ENCODE measurements at places on chromosomes 2 and 18.

DNA sequence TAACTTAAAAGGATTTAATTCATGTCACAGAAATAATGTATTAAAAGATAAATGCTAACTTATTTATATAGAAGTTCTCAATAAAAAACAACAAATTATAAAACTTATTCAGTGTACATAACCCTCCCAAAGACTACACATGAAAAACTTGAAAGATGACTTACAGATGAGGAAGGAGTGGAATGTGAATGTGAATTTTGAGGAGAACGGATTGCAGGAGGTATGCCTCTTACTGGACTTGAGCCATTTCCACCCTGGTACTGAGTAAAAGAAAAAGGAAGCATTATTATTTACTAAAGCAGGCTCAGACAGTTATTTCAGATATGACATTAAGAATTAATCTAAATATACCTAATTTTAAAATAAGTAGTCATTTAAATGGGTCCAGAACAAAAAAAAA lies 104.4 kb downstream of the TLK1 start:
- DNase-seq: no peak

DNA sequence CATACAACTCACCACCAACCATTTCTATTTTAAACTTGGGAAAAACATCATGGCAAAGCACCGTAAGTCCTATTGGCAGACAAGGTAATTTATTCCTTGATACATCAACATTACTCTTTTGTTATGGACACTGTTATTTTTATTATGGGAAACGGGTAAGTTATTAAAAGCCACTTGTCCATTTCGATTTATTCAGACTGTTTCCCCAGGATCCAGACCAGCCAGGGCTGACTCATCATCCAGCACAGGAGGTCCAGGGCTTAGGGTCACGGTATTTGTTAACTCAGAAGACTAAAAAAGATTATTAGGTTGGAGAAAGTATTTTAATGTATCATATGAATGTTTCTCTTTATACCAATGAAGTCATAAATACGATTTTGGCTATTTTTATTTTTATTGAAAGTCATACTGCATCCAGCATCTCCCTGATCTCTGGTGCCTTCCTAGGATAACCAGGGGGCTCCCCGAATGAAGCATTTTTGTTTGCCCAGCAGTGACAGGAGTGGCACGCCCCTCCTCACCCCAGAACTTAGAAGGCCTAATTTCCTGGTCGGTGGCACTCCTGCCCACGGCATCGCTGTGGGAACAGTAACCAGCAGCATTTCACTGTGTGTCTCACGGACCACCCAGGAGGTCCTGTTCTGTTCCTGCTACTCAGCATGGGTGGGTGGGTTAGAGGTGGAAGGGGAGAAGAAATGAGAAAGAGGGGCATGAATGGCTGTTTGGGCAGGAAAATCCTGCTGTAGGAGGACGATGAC lies 446.1 kb downstream of the EIPR1 start:
- DNase-seq: no peak

GRCh38 chr2:216373896-216374295 lies 1.6 kb upstream of the MARCHF4 start:
- DNase-seq: no peak

GRCh38 chr18:56161566-56162260 lies 476.7 kb downstream of the TXNL1 start:
- DNase-seq: no peak

DNA sequence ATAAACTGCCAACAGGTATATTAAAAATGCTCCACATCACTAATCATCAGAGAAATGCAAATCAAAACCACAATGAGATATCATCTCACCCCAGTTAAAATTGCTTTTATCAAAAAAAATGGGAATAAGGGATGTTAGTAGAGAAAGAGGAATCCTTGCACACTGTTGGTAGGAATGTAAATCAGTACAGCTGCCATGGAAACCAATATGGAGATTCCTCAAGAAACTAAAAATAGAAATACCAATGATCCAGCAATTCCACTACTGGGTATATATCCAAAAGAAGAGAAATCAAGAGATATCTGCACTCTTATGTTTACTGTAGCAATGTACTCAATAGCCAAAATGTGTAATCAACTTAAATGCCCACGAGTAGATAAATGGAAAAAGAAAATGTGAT lies 40.6 kb downstream of the ZRANB3 start:
- DNase-seq: no peak

- DNase-seq: no peak
Measured at GRCh38 chr2:170282851-170283250, 104.9 kb downstream of the MYO3B start.

DNA sequence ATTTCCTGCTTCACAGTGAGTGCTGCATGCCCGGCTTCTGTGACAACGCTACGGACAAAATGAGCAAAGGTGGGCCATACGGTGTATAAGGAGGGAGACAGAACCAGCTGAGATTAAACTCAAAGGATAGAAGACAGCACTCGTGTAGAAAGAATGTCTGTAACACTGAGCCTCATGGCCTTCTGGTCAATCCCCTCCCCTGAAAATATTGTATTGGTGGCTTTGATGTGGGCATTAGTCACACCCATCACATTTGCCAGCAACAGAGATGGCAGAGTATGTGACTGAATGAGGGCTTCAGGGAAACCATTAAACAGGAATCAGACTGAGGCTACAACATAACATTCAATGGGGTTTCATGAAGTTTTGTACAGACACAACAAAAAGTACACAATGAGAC lies 287.8 kb upstream of the CCDC68 start:
- no peak for DNase-seq

GRCh38 chr2:55109219-55109891 lies 59.1 kb upstream of the RTN4 start:
- DNase-seq: no peak

DNA sequence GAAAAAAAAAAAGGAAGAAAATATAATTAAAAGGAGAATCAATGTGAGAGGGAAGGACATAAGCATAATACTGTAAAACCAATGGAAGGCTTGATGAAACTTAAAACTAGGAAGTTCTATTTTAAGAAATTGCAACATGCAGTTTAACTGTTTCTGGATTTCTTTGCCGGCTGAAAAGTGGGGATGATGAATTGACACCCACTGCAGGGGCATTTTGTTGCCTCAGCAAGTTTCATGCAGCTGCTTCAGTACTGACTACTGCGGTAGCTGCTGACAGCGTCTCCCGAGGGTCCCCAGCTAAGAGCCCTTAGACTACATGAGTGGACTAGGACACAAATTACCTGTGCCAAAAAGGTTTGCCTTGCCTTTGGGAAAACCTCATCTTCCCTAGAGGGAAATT lies 69.2 kb downstream of the B3GNT2 start:
- no peak for DNase-seq

- DNase-seq: no peak
Measured at GRCh38 chr2:152015552-152015951, 83.3 kb downstream of the CACNB4 start.

DNA sequence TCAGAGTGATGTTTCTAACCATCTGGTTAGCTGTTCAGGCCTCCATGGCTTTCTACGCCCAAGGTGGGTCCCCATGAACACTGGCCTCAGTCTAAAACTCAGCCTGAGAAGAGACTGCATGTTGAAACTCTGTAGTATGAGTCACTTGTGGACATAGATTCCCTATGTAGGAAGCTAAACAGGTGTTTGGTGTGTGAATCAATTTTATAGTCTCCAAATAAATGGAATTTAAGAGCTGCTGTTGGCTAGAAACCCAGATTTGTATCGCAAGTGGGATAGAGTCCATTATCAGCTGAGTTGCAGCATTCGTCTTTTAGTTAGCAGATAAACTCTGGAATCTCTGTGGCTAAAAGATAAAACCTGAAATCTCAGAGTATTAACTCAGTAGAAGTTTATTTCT lies 131.4 kb downstream of the KCNS3 start:
- no peak for DNase-seq

- no peak for DNase-seq
Measured at GRCh38 chr2:68937346-68938055, 15.2 kb downstream of the GKN2 start.

DNA sequence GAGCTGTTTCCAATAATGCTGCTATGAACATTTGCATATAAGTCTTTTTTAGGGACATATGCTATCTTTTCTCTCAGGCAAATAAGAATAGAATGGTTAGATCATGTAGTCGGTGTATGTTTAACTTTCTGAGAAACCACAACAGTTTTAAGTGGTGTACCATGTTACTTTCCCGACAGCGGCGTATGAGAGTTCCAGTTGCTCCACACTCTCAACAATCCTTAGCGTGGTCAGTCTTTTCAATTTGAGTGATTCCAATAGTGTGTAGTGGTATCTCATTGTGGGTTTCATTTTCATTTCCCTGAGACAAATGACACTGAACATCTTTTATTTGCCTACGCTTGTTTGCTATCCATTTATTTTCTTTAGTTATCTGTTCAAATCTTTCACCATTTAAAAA lies 149.5 kb downstream of the ACOXL start:
- DNase-seq: no peak

- DNase-seq: no peak
Measured at GRCh38 chr2:33913071-33913616, 314.0 kb upstream of the FAM98A start.
